ENCODE measurements at places on chromosomes 2 and 18.

DNA sequence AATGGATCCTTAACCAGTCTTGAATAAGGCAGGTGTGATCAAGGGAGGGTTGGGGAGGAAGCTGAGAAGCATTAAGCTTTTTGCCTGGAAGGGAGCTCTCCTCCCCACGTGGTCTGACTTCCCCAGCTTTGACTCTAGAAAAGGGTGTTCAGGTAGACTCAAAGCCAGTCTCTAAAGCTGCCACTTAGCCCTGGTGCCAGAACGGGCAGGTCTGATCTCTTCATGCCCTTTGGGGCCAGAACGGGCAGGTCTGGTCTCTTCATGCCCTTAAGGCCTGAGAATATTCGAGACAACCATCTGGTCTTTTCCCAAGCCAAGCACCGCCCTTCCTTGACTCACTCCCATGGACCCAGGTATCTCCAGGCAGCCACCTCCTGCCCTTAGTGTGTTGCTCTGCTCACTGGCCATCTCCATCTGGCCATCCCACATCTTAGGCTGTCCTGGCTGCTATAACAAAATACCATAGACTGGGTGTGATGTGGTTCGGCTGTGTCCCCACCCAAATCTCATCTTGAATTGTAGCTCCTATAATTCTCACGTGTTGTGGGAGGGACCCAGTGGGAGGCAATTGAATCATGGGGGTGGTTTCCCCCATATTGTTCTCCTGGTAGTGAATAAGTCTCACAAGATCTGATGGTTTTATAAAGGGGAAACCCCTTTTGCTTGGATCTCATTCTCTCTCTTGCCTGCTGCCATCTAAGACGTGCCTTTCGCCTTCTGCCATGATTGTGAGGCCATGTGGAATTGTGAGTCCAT, 59.4 kb downstream of the SNORC start:
- DNase-seq: no peak

- no peak for DNase-seq
Observed at GRCh38 chr2:67304300-67304890, 92.7 kb upstream of the ETAA1 start.

- no peak for DNase-seq
Observed at GRCh38 chr2:68934021-68934420, 18.7 kb downstream of the GKN2 start.

DNA sequence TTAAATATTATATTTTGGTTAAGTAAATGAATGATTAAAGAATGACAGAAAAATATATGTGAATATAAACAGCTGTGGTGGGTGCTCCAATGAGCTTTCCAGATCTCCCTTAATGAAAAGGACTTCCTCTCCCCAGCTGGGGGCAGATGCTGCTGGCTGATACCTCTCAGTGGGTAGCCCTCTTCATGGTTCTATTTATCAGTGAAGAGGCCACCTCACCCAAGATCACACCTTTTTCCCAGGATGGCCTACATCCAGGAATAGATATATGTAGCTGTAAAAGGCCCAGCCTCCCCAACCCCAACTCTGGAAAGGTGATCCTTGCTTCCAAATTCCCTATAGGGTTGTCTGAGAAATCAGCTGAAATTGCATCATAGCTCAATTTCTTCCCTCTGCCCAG, 135.2 kb upstream of the ACVR2A start:
- DNase-seq: no peak

DNA sequence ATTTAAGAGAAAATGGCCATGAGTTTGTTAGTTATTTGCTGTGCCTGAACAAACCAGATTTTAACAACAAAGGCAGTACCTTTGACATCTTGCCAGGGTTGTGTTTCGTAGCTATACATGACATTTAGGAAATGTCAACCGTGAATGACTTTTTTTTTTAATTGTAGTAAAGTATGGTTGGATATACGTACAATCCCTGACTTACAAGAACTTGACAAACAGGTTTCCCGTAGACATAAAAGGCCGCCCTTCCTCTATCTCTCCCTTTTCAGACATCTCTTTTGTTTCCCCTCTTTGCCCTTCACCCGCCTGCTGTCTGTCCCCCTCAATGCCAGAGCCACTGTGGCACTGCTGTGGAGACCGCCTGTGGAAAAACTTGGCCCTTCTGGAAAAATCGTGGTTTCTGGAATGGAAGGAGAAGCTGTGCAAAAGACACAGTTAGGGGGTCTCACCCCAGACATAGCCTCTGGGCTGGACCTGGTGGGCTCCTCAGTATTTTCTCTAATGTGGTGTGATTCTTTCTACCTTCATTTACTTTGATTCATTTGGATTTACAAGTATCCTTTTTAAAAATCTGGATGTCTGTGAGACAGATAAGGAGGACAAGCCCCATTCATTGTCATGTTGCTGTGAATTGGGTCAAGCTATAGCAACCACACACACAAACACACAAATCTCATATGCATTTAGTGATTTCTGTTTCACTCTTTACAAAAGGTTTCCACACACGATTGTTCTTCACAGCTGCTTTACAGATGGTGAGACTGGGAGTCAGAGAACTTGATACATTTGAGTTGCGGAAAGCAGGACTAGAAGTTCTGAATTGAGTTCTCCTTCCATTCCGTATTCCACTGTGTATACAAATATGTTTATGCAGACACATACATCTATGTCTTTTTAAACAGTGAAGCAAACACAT, 48.6 kb downstream of the SPATS2L start:
- no peak for DNase-seq

DNA sequence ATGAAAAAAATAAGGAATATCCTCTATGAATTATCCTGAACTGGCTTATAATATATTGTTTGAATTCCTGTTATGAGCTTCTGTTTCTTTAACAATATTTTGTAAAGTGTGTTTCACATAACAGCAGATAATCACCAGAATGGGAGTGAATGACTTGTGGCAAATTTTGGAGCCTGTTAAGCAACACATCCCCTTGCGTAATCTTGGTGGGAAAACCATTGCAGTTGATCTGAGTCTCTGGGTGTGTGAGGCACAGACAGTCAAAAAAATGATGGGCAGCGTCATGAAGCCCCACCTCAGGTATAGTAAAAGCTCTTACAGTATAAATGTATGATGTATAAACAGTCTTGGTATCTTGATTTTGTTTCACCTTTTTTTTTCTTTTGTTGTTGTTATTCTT, 5.9 kb downstream of the GEN1 start:
- DNase-seq: no peak

DNA sequence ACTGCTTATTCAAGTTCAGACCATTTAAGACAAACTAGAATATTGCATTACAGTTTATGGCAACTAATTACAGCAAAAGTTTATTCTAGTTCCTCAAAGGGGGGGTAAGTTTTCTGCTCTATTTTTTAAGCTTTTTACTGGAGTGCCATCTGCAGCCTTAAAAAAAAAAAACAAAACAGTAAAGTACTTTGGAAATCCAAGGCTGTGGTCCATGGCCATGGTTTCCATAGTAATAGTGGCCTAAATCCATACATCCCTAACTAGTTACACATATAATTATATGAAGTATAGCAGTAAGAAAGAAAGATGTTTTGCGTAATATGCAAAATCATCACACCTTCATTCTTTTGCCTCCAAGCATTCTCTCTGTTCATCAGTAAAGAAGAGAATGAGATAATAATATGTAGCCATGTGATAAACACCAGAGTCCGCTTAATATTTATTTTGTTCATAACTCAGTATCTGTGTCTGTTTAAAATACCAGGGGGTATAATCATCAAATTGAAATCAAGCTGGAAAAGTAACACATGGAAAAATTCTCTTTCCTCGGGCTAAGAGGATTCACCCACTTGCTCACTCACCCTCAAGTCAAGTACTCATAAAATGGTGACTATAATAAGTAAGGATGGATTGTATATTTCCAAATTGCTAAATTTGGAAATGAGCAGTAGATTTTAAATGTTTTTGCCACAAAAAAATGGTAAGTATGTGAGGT, 301.1 kb upstream of the RND3 start:
- no peak for DNase-seq

DNA sequence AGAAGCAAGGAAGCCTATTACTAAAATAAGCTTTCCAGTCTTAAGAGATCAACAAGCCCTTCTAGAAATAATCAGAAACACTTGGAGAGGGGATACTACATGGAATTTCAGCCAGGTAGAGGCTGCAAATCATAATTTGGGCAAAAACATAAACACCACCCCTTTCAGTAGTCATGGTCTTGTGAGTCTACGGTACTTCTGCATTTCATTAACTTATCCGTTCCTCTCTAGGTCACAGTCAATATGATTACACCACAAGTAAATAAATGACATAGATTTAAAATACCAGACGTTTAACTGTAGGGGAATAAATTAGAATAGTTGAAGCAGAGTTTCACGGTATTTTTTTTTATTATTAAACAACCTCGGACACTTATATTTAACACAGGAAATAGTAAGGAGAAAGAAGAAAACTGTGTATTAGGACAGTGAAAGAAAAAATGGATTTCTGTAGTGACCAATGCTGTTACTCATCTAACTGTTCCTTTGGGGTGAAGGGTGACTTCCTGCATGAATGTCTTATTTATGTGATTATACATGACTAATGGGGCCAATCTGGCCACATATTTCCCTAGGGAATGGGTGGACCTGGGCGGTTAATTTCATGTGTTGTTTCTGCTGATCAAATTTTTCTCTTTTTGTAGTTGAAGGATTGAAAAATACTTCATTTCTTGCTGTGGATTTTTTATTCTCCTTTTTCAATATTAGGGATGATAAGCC, 456.6 kb upstream of the UBE2E3 start:
- DNase-seq: no peak

GRCh38 chr2:20917719-20918572, 95.0 kb upstream of the LDAH start:
- DNase-seq: no peak

GRCh38 chr2:96251721-96252292, 14.0 kb downstream of the TMEM127 start:
- no peak for DNase-seq

DNA sequence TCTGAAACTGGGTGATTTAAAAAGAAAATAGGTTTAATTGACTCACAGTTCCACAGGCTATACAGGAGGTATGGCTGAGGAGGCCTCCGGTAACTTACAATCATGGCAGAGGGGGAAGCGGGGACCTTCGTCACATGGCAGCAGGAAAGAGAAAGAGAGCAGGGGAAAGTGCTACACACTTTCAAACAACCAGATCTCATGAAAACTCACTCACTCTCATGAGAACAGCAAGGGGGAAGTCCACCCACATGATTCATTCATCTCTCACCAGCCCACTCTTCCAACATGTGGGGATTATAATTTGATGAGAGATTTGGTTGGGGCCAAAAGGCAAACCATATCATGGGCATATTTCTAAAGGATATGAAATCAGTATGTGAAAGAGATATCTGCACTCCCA, 12.0 kb upstream of the ARHGAP15 start:
- no peak for DNase-seq

GRCh38 chr2:64101141-64101591, 43.1 kb downstream of the PELI1 start:
- DNase-seq: no peak

GRCh38 chr2:128789221-128789620, 470.6 kb upstream of the HS6ST1 start:
- no peak for DNase-seq

GRCh38 chr18:63817441-63818051, 42.3 kb downstream of the SERPINB7 start:
- no peak for DNase-seq

- no peak for DNase-seq
Observed at GRCh38 chr18:78934003-78934402, 45.6 kb upstream of the SALL3 start.

- DNase-seq: no peak
Observed at GRCh38 chr2:20333738-20334137, 16.9 kb downstream of the PUM2 start.

DNA sequence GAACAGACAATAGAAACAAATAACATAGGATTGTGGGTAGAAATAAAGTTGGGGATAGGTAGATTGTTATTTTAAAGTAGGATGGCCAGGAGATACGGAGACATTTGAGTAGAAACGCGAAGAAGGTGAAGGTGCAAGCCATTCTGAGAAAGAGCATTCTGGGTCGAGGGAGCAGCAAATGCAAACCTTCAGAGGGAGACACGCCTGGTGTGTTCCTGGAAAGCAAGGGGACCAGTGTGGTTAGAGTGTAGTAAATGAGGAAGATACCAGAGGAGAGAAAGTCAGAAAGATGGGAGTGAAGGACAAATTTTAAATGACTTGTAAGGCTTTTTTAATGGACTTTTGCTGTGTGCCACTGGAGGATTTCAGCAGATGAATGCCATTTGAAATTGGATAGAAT, 1.7 kb downstream of the CYP20A1 start:
- no peak for DNase-seq

- DNase-seq: no peak
Observed at GRCh38 chr2:76953733-76954347, 568.3 kb downstream of the LRRTM4 start.

DNA sequence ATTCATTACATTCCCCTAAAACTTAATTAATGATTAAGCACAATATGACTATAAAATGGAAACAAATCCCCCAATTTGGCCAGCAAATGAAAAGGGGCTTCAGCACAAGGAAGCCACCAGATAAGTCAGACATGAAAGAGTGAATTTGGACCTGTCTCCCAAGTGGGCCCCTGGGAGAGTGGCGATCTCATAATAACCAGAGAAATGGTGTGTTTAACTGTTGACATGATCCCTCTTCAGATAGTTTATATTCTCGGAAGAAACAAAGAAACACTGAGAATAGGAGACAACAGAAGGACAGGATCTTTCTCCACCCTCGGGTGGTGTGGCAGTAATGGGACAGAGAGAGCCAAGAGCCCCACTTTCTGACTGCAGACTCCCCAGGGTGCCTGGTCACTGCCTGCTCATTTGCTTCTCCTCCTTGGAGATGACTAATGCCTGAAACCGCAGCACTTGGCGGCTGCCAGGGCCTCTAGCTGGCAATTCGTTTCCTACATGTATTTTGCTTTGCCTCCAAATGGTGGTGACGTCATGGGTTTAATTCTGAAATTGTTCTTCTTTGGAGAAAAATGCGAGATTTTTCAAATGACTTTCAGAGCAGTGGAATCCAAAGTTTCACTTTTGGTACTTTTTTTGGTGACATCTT, 46.4 kb upstream of the SPP2 start:
- no peak for DNase-seq

- DNase-seq: no peak
Observed at GRCh38 chr2:147033044-147033443, 811.8 kb upstream of the ACVR2A start.

- no peak for DNase-seq
Observed at GRCh38 chr2:219020604-219021365, 20.5 kb downstream of the CFAP65 start.

GRCh38 chr2:65130664-65131175, 814 bp upstream of the RAB1A start:
- no peak for DNase-seq

All from activated naive CD4-positive, alpha-beta T cell (primary cell).